ENCODE measurements at places on chromosomes 3 and 15.

DNA sequence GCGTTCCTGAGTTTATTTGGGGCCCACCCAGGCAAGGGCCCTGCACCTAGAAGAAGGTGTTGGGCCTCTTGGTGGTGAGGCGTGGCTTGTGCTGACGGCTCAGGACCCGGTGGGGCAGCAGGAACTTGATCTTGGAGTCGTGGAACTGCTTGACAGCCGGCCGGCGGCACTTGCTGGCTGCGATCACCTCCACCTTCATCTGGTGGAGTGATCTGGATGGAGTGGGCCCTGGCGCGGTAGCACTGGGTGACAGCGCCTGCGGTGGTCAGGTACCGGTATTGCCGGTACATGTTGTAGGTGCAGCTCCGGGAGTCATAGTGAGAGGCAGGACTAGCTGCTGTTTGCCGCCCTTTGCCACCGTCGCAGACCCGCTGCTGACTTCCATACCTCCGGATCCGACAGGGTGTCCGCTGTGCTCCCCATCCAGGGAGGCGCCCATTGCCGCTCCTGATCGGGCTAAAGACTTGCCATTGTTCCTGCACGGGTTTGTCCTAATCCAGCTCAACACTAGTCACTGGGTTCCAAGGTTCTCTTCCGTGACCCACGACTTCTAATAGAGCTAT, 136.8 kb downstream of the ANO10 start:
- H3K27me3 ChIP-seq: no peaks in the 10 kb centered on the region
- no peaks in the 10 kb centered on the region for H3K36me3 ChIP-seq
- no peak overlapping the region for H3K4me3 ChIP-seq

DNA sequence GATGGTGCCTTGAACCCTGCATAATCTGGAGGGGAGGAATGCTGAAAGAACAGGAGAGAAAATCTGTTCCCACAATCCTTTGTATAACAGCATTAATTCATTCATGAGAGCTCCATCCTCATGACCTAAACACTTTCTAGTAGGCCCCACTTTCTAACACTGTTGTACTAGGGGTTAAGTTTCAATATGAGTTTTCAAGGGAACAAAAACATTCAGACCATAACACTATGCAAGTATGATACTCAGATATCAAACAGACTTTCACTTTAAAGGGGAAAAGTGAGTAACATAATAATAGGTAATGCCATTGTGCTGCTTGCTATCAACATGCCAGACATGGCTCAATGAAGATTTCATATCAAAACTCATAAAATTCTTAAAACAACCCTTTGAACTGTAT, 32.4 kb upstream of the PLSCR2 start:
- H3K4me1 ChIP-seq: peaks cover 18% of the 10 kb centered on the region
- H3K4me3 ChIP-seq: no peak overlapping the region
- no peaks in the 10 kb centered on the region for H3K36me3 ChIP-seq
- no peaks in the 10 kb centered on the region for H3K27me3 ChIP-seq
- DNase-seq: no peak

- H3K27ac ChIP-seq: no peak overlapping the region
- H3K27me3 ChIP-seq: no peaks in the 10 kb centered on the region
- no peak for DNase-seq
- H3K36me3 ChIP-seq: no peaks in the 10 kb centered on the region
- peaks cover 36% of the 10 kb centered on the region for H3K4me1 ChIP-seq
- H3K4me3 ChIP-seq: no peak overlapping the region
Observed at GRCh38 chr3:150740733-150741496, 22.1 kb downstream of the SIAH2 start.

DNA sequence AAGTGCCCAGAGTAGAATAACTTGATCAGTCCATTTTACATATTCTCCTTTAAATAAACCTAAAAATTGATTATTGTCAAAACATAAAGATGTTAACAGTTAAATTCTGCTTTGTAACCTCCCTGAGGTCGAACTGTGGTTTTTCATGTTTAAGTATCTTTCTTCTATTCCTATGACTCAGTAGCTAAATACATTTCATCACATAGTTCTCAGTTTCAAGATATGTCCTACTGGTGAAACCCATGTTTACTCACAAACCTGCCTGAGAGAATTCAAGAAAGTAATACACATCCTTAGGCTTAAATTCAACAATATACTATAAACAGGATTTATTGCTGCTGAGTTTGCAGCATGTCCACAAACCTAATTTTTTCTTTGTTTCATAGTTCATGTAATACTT, 692.9 kb downstream of the ZPLD1 start:
- H3K27me3 ChIP-seq: no peaks in the 10 kb centered on the region
- no peak for DNase-seq
- no peak overlapping the region for H3K27ac ChIP-seq
- H3K4me3 ChIP-seq: no peak overlapping the region
- H3K4me1 ChIP-seq: no peaks in the 10 kb centered on the region

- no peak overlapping the region for H3K4me3 ChIP-seq
- no peaks in the 10 kb centered on the region for H3K27me3 ChIP-seq
- H3K36me3 ChIP-seq: no peaks in the 10 kb centered on the region
- H3K4me1 ChIP-seq: no peaks in the 10 kb centered on the region
- H3K27ac ChIP-seq: no peak overlapping the region
Observed at GRCh38 chr15:95733931-95734330, 596.6 kb upstream of the NR2F2 start.

DNA sequence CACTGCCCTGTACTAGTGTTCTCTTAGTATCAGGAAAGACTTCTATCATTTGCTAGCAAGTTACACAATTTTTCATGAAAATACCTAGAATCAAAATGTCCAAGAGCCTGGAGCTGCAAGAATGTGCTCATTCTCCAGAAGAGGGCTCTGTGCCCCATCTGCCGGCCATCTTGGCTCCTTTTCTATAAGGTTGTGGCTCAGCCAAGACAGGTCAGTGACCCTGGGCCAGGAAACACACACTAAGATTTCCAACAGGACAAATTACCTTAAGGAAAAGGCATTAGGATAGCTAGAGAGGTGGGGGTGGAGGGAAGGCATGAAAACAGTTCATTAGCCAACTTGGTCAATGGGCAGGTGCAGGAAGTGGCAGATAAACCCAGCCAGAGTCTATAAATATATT, 20.7 kb downstream of the TIMP4 start:
- DNase-seq: peak; percentile 42
- H3K36me3 ChIP-seq: no peaks in the 10 kb centered on the region
- no peak overlapping the region for H3K4me3 ChIP-seq
- H3K27ac ChIP-seq: no peak overlapping the region
- no peaks in the 10 kb centered on the region for H3K27me3 ChIP-seq

DNA sequence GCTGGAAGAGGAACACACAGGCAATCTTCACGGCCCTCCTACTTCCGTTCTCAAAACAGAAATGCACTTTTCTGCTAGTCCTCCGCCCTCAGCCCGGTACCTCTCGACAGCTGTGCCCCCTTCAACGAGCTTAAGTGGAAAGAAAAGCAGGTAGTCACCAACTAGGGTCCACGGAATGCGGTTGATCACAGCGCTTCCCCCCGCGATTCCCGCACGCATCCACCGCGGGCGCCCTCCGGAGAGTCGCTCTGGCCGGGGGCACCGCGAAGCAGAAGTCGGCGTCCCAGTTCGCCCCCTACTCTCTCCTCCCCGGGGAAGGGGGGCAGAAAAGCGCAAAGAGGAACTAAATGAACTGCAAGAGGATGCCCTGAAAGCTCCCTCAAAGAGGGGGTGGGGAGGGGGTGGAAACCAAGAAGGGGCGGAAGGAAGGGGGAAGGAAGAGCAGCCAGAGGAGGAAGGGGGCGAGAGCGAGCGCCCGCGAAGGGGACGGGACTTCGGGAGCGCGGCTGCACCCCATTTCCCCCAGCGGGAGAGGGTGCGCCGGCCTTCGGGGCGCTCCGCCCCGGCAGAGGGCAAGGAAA, 738 bp downstream of the ACAP2 start:
- H3K36me3 ChIP-seq: no peaks in the 10 kb centered on the region
- H3K27ac ChIP-seq: peak overlapping the region; percentile 37
- peak overlapping the region; percentile 91 for H3K4me3 ChIP-seq
- H3K27me3 ChIP-seq: no peaks in the 10 kb centered on the region
- H3K4me1 ChIP-seq: peaks cover 14% of the 10 kb centered on the region

DNA sequence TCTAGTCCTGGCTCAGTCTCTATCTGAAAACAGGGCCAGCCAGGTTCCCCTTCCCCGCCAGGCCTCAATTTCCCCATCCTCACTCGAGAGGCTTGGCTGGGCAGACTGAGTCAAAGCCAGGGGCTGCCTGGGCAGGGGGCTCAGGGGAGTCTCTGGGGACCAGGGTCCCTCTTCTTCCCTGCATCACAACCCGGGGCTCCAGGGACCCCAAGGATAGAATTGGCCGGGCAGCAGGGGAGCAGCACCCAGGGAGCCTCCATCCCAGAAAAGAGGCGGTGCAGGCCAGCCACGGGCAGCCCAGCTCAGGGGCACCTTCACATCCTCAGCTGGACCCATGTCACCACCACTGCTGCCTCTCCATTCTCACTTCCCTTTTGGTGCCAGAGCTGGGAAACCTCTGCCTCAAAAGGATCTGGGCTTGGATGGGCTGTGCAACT, 13.3 kb upstream of the PLXND1 start:
- no peak overlapping the region for H3K4me3 ChIP-seq
- H3K27ac ChIP-seq: no peak overlapping the region
- no peaks in the 10 kb centered on the region for H3K36me3 ChIP-seq
- peak; percentile 23 for DNase-seq
- no peaks in the 10 kb centered on the region for H3K27me3 ChIP-seq

DNA sequence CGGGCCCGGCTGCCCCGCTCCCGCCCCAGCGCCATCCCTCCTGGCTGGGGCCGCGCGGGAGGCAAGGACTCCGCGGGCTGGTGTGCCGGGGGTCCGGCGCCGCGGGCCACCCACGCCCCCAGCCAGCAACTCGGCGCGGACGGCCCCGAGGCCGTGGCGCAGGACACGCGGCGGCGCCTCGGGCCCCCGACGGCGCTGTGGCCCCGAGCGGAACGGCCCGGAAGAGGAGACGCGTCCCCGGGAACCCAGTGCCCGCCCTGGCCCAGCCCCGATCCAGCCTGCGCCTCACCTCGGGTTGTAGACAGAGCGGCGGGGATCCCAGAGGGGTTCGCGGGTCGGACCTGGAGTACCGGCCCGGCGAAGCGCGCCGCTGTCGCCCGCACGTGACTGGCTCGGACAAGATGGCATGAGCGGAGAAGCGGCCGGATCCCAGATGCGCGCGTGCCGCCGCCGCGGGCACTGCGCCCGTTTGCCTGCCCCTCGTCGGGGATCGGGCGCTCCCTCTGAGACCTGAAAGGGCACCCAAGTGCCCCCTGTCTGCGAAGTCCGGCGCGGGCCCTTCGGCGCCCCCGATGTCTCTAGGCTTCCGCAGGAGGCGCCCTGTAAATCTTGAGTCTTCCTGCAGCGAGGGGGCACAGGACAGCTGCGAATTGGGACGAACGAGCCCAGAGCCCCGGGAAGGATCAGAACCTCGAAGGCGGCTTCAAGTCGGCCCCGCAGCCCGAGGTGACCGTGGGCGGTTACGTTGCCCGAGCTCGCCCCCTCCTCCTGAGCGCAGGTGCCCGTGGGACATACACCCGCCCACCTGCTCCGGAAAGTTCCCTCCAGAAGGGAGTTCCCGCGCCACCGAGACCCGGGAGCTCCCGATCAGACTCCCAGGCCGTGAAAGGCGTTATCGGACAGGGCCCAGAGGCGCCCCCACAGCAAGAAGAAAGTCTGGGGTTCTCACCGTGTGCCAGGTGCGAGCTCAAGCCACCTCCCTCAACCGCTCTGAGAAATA, 598 bp upstream of the SFMBT1 start:
- peak overlapping the region; percentile 91 for H3K27ac ChIP-seq
- H3K27me3 ChIP-seq: no peaks in the 10 kb centered on the region
- peak; percentile 86 for DNase-seq
- peaks cover 23% of the 10 kb centered on the region for H3K4me1 ChIP-seq
- peak overlapping the region; percentile 69 for H3K4me3 ChIP-seq

- no peak overlapping the region for H3K27ac ChIP-seq
- H3K27me3 ChIP-seq: no peaks in the 10 kb centered on the region
- H3K4me1 ChIP-seq: no peaks in the 10 kb centered on the region
- H3K4me3 ChIP-seq: no peak overlapping the region
- no peak for DNase-seq
- no peaks in the 10 kb centered on the region for H3K36me3 ChIP-seq
Observed at GRCh38 chr3:182862159-182862860, 69.0 kb downstream of the ATP11B start.

GRCh38 chr15:43230640-43231115, 9.9 kb upstream of the EPB42 start:
- H3K4me3 ChIP-seq: no peak overlapping the region
- no peak overlapping the region for H3K27ac ChIP-seq
- no peaks in the 10 kb centered on the region for H3K27me3 ChIP-seq
- H3K36me3 ChIP-seq: no peaks in the 10 kb centered on the region
- no peaks in the 10 kb centered on the region for H3K4me1 ChIP-seq

DNA sequence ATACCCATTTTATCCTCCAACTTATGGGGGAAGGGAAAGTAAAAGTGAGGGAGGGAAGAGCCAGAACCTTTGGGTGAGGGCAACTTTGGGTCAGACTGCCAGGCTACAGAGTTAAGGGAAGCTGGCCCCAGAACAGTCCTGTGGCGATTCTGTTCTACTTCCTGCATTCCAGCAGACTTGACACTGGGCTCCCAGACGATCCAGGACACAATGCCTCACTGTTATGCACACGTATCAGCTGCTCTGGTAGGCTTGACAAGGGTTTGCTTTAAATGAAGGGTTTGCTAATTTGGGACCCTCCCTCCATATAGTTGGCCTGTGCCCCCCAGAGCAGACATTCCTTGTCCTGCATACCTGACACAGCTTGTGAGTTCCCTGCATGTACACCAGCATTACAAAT, 10.7 kb downstream of the GORASP1 start:
- H3K4me3 ChIP-seq: no peak overlapping the region
- no peak for DNase-seq
- H3K27ac ChIP-seq: no peak overlapping the region
- no peaks in the 10 kb centered on the region for H3K4me1 ChIP-seq
- H3K27me3 ChIP-seq: no peaks in the 10 kb centered on the region
- peaks cover 3% of the 10 kb centered on the region for H3K36me3 ChIP-seq

GRCh38 chr15:26807517-26808427, 34.9 kb upstream of the GABRB3 start:
- no peak overlapping the region for H3K27ac ChIP-seq
- H3K4me3 ChIP-seq: no peak overlapping the region
- no peaks in the 10 kb centered on the region for H3K4me1 ChIP-seq
- H3K27me3 ChIP-seq: no peaks in the 10 kb centered on the region

DNA sequence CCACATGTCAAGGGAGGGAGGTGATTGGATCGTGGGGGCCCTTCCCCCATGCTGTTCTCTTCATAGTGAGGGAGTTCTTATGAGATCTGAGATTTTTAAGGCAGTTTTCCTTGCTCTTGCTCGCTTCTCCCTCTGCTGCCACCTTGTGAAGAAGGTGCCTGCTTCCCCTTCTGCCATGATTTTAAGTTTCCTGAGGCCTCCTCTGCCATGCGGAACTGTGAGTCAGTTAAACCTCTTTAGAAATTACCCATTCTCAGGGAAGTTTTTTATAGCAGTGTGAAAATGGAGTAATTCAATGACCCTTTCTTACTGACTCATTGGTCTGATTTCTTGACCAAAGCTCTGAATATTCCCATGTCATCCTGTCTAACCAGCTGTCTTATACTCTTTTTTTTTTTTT, 484.4 kb upstream of the TPRG1 start:
- H3K27me3 ChIP-seq: no peaks in the 10 kb centered on the region
- no peak for DNase-seq
- H3K4me1 ChIP-seq: peaks cover 33% of the 10 kb centered on the region
- H3K4me3 ChIP-seq: no peak overlapping the region
